ENCODE measurements at places on chromosomes 2 and 18. TPM values are rescaled to one million over a fixed set of nuclear protein-coding genes. Genes with fewer than 3 reads are reported as not detected.

LCT gene
- total RNA-seq: not detected

SERPINB3 gene
- not detected for total RNA-seq

CTNNA2 gene
- 261 TPM for total RNA-seq

GRCh38 chr2:127479219-127479825 lies 47.0 kb downstream of the IWS1 start:
- DNase-seq: no peak

DNA sequence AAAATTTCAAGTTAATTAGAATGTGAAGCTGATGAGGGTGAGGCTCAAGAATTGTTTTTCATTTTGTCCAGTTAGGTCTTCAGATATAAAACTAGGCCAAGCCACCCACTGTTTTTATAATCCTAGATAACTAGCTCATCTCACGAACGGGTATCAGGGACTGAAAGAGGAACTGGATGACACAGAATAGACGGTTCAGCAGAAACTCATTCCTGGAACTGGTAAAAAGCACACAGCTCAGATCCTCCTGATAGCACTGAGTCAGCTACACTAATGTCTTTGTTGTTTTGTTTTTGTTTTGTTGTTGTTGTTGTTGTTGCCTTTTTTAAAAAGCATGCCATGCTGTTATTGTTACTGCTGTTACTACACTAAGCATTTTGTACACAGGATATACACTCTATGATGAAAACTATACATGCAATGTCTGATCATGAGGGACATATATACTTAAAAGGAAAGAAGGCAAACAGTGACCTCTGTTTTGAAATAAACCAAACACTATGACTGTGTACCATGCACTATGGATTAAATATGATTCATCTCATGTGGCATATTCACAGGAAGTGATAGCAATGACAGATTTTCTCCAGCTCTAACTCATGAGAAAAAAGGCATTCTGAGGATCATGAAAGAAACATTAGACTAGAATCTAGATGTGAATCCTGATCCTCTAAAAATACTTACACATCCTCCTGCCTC lies 437.6 kb downstream of the NCKAP5 start:
- DNase-seq: no peak
